Hematopoietic multipotent progenitor cell (in vitro differentiated cells): ENCODE measurements at places on chromosomes 11 and 22.
A peak's percentile ranks its signal among the peaks of the same experiment; 100 is the strongest.

- no peak for DNase-seq
Observed at GRCh38 chr11:61738776-61739175, 13.7 kb upstream of the MYRF start.

DNA sequence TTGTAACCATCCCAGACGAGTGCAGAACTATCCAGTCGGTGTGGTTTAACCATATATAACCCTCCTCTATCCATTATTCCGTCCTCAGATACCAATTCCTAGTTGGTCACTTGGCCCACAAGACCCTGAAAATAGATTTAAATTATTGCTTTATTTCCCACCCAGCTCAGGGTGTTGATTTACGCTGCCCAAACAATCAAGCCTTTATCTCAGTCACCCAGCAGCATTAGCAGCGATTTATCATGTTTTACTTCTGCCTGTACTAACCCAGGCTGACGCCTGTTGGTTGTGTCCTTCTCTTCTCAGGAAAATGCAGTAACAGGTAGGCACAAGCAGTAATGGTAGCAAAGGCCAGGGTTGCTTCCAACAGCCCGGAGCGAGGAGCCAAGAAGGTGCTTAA is 81.2 kb downstream of the DSCAML1 start:
- no peak for DNase-seq

- no peak for DNase-seq
Observed at GRCh38 chr11:10658621-10659338, 34.8 kb downstream of the IRAG1 start.

GRCh38 chr22:47190276-47190956 is 428.0 kb downstream of the TBC1D22A start:
- no peak for DNase-seq

GRCh38 chr11:62665599-62666258 is 617 bp downstream of the CSKMT start:
- DNase-seq = peak; percentile 74
